ENCODE measurements at places on chromosomes 11 and 22.

DNA sequence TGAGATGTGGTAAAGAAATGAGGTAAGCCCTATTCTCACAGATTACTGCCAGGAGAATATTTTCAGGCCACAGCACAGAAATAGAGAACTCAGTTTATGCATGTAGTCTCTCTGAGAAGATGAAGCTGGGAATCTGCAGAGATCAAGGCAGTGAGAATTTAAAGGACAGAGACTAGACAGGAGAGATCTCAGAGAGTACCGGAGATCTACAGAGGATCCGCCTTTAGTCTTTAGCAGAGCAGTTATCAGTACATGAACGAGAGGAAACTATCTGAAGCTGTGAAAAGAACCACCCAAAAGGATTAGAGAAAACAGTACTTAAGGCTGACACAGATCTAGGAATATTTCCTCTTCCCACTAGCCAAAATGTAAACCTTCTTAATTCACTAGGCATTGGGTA lies 101.5 kb downstream of the DLG2 start:
- DNase-seq, result no peak

GRCh38 chr11:2072551-2073261 lies 66.5 kb downstream of the IGF2 start:
- DNase-seq, result no peak

- DNase-seq, result no peak
Measured at GRCh38 chr11:18449251-18449650, 6.4 kb upstream of the LDHAL6A start.

GRCh38 chr22:49765091-49765771 lies 62.4 kb downstream of the BRD1 start:
- DNase-seq, result no peak

DNA sequence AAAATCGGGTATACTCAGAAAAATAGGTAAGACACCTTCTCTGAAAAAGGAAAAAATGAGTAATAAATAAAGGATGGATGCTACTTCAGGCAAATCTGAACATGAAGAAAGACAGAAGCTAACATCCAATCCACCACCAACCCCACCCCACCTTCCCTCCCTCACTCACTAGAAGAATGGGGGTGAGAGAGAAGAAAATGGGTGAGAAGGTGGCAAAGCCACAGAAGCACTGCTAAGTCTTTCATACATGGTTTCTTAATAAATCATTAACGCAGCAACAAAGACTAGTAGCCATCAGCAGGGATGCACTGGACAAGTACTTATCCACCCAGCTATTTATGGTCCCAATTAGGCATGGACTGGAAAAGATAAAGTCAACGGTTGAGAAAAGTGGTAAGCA lies 5.9 kb downstream of the FHIP1B start:
- DNase-seq, result no peak

DNA sequence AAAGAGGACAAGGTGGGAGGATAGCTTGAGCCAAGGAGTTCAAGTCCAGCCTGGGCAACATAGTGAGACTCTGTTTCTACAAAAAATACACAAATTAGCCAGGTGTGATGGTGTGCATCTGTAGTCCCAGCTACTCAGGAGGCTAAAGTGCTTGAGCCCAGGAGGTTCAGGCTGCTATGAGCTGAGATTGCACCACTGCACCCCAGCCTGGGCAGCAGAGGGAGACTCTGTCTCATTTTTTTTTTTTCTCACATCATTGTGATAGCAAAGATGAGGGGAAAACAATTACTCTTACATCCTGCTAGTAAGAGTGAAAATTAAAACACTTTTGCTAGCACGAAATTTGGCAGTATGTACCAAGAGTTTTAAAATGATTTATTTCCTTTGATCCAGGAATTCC lies 463.7 kb downstream of the TMEM135 start:
- DNase-seq, result no peak

- DNase-seq, result no peak
Measured at GRCh38 chr11:78132475-78132874, 7.0 kb downstream of the ALG8 start.

- no peak for DNase-seq
Measured at GRCh38 chr11:123000721-123001120, 19.1 kb upstream of the BSX start.

- DNase-seq, result no peak
Measured at GRCh38 chr11:2104524-2105440, 34.4 kb downstream of the IGF2 start.

GRCh38 chr22:29151316-29151715 lies 54.4 kb upstream of the EMID1 start:
- no peak for DNase-seq

DNA sequence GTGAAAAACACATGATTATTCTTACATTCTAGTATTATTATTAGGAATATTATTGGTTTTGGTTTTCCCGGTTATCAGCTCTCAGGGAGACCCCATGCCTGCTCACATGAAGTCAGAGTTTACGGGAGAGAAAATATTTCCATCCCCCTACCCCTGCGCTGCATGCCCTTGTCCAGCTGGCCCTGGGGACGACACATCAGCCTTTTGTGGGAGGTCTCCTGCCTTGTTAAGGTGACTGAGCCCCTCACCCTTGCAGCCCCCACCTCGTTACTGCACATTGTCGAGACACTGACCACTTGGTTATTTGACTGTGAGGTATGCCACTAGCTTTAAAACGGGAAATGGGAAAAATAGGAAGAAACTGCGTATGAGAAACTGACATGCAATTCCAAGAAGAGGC lies 63.0 kb downstream of the PARVG start:
- DNase-seq, result no peak

DNA sequence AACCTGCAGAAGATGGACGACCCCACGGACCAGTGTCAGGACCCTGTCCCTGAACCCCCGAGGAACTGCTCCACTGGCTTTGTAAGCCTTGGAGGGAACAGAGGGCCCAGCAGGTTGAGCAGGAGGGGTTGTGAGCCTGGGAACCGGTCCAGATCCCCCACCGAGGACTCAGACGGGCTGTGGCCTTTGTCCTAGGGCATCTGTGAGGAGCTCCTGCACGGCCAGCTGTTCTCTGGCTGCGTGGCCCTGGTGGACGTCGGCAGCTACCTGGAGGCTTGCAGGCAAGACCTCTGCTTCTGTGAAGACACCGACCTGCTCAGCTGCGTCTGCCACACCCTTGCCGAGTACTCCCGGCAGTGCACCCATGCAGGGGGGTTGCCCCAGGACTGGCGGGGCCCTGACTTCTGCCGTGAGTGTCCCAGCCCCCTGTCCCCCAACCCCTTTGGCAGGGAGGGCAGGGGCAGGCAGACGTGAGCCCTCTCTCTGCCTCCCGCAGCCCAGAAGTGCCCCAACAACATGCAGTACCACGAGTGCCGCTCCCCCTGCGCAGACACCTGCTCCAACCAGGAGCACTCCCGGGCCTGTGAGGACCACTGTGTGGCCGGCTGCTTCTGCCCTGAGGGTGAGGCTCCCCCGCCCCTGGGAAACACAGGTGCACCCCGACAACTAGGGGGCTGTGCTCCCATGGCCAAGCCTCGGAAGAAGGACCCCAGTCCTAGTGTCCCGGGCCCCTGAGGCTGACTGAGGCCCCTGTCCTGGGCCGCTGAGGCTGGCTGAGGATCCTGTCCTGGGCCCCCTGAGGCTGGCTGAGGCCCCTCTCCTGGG lies 6.4 kb downstream of the MUC5AC start:
- DNase-seq, result no peak

DNA sequence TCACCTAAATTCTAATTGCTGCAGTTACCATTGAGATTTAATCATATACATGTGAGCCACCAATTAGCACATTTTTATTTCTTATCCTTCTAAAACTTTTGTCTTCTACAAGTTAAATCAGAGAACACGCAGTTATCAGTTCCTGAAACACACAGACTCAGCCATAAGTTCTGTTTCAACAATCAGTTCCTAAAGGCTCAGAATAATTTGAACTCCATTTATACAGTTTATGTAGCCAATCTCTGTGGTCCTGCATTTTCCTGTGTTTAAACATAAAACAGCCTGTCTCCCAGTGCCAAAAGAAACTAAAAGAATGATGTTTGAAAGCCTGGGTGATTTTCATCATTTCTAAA lies 2.9 kb downstream of the PLAAT3 start:
- DNase-seq, result no peak

DNA sequence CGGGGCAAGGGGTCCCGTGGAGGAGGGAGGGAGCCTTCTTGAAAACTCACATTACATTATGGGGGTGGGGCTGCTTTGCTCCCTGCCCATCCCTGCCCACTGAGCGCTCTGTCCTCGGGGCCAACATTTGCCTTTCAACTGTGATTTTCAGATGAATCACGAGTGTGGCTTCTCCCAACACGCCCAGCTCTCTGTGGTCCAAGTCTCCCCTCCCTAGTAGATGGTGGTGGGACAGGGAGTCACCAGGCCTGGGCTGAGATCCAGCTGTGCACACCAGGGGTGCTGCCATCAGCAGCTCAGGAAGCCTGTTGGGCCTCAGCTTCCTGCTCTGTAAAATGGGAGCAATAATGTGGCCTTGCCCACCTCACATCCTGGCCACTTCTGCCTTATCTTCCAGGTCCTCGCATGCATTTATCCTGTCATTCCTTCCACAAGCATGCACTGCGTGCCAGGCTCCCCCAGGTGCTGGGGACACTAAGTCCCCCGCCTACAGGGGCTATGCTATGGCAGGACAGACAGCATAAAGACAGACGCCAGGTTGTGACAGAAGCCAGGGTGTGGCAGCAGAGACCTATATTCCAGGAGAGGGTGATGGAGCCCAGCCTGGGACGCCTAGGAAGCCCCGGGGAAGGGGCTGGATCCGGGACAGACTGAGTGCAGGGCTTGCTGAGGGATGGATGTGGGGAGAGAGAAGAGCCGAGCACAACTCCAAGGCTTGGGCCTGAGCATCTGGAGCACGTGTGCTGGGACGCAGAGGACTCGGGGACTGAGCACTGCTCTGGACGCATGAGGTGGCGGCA lies 30.5 kb downstream of the NFAM1 start:
- no peak for DNase-seq

- no peak for DNase-seq
Measured at GRCh38 chr11:131894615-131895544, 524.5 kb downstream of the NTM start.

DNA sequence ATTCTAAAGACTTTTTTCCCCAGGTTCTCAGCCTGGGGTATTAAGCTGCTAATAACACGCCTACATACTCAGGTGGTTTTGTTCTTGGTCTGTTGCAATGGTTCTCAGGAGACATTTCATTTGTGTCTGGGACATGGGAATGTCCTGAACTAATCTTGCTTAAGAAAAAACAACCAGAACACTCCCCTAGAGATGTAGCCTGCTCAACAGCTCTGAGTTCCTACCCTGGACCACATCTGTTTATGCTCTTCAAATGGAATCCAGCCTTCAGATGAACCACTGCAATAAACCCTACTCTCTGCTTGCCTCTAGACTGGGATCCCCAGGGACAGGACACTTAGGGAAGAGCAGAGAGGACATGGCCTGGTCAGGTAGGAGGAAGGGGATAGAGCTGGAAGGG lies 29.9 kb downstream of the RELT start:
- DNase-seq, result no peak

GRCh38 chr11:95092549-95093324 lies 3.1 kb downstream of the ENDOD1 start:
- no peak for DNase-seq

DNA sequence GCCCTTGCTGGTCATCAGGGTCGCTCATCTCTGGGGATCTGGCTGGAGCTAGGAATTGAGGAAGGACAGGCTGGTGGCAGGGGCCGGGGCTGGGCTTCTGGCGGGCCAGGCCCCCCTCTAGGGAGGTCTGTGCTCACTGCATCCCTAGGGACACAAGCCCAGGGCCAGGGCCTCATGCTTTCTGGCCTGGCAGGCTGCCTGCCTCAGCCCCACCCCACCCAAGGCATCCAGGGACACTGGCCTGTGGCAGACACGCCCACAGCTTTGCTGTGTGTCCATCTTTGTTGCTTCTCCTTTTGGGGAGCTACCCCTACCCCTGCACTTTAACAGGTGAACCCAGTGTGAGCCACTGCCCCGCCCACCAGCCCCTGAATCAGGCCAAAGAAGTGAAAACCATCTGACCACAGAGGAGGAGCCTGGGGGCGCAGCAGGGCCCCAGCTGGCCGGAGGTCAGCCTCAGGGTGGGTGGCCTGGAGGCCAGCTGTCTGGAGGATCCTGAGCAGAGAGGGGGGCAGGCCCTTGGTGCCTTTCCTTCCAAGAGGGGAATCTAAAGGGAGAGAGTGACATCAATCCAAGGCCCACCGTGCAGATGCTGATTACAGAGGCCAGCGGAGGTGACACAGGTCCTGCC lies 26.8 kb upstream of the CELSR1 start:
- no peak for DNase-seq

GRCh38 chr11:45211732-45212131 lies 65.3 kb downstream of the PRDM11 start:
- DNase-seq, result no peak

- no peak for DNase-seq
Measured at GRCh38 chr11:32279672-32280071, 155.7 kb downstream of the WT1 start.

- peak; percentile 53 for DNase-seq
Measured at GRCh38 chr22:37818409-37819104, 4.6 kb upstream of the GALR3 start.

- DNase-seq, result no peak
Measured at GRCh38 chr11:12189543-12190235, 79.3 kb downstream of the MICAL2 start.

GRCh38 chr11:18366286-18366685 lies 28.1 kb upstream of the LDHA start:
- no peak for DNase-seq

DNA sequence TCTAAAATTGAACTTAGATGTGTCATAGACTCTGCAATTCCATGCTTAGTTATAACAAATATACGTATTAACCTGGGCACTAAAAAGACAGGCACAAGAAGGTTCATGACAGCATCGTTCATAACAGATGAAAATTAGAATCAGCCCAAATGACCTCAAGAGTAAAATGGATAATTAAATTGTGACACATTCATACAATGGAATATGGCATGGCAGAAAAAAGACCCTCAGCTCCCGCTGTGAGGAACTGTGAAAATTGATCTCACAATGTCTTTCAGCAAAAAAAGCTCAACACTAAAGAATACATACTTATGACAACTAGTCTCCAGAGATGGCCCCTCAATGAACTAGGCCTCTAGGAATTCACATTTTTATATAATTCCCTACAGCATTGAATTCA lies 386.0 kb downstream of the GUCY1A2 start:
- no peak for DNase-seq

GRCh38 chr11:115996125-115996807 lies 492.1 kb upstream of the CADM1 start:
- DNase-seq, result no peak

DNA sequence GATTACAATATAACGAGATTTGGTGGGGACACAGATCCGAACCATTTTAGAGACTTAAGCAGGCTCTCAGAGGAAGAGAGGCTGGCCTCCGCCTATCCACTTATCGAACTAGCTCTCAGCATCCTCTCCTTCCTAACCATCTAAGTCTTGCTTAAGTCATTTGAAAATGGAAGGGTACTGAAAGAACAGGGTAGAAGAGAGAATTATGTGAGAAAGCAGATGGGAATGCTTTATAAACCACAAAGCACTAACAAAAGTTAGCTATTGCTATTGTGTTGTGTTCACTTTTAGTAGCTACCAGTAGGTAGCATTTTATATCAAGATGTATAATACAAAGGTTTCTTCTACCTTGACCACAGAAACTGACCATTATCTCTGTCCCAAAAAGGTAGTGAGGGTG lies 153.4 kb upstream of the CADM1 start:
- DNase-seq, result no peak
